ENCODE measurements at places on chromosomes 2 and 18.

GRCh38 chr2:27735263-27735904, 36.1 kb upstream of the MRPL33 start:
- peak; percentile 32 for DNase-seq

- no peak for DNase-seq
Observed at GRCh38 chr2:157431176-157431575, 12.7 kb downstream of the CYTIP start.

GRCh38 chr2:203982276-203982675, 45.7 kb downstream of the ICOS start:
- no peak for DNase-seq

DNA sequence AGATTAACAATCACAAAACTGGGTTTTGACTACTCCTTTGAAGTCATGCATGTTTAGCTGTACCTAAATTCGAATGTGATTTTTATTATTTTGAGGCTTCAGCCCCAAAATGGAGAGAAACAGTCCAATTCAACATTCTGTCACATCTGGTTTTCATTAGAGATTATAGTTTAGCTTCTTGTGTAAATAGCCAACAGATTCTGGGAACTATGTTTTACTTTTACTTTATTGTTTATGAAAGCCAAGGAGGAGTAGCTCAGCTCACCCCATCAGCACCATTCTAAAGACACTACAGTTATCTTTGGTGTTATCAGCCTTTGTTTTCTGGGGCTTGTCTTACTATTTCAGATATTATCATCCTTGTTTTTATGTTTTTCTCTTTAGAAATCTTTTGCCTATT, 465.0 kb upstream of the CWC22 start:
- DNase-seq: no peak

- no peak for DNase-seq
Observed at GRCh38 chr2:171579481-171579880, 57.2 kb downstream of the CYBRD1 start.

DNA sequence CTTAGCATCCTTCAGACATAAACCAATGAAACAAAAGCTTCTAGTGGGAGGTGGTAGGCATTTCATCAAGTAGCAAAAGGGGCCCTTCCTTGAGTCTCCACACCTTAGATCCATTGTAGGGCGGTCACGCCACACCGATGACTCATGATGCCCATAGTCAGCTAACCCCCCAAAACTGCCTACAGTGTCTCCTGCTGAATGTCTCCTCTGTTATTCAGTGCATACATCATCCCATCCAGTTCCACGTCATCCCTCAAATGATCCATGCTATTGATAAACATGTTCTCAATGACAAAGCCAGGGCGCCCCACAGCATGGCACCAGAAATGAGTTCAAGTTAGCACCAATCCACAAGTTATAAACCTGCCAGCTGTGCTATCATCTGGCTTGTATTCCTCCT, 57.4 kb upstream of the ACKR3 start:
- DNase-seq: no peak

- DNase-seq: no peak
Observed at GRCh38 chr18:23141104-23141999, 6.1 kb downstream of the CABLES1 start.

DNA sequence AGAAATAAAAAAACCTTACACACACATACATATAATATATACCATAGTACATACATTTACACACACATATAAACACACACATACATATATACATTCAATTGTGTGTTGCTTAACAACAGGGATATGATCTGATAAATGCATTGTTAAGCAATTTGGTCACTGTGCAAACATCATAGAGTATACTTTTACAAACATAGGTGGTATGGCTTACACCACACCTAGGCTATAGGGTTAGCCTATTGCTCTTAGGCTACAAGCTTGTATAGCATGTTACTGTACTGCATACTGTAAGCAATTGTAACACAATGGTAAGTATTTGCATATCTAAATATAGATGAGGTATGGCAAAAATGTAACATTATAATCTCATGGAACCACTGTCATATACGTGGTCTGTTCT, 156.8 kb upstream of the ERBB4 start:
- DNase-seq: no peak

DNA sequence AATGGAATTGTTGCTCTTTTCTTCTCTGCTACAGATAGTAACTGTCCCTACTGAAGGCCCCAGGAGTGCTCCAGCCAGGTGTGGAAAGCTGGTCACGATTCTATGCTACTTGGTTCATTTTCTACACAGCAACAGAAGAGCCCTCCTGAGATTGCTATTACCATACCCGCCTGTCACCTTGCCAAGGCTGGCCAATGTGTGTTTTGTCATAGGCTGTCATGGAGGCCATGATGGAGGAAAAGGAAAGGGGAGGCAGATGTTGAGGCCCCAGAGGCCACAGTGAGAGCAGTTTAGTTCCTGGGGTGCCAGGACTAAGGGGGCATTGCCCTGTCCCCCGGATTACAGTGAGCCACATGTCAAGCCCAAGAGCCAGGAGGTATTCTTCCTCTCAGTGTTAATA, 952 bp downstream of the ELMOD3 start:
- DNase-seq: no peak

DNA sequence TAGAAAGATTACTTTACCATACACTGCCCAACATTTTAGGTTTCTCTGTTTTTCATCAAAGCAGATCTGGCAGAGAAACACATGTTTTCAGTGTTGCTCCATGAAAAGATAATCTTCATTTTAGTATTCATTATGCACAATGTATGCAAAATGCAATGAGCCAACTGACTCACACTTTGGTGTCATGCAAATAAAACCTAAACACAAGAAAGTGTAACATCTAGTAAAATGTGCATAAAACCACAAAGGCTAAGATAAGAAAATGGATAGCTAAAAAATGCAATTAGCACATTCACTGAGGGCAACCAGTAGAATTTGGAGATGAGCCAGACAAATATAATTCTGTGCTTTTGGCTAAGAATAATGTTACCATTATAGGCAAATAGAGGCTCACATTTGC, 203.5 kb upstream of the UBE2E3 start:
- no peak for DNase-seq

Data from activated CD4-positive, alpha-beta T cell treated with anti-CD3 and anti-CD28 coated beads for 1 hour (primary cell).